ENCODE measurements at places on chromosomes 5 and 9.

GRCh38 chr5:90480699-90481098 lies 6.0 kb downstream of the POLR3G start:
- DNase-seq: no peak

DNA sequence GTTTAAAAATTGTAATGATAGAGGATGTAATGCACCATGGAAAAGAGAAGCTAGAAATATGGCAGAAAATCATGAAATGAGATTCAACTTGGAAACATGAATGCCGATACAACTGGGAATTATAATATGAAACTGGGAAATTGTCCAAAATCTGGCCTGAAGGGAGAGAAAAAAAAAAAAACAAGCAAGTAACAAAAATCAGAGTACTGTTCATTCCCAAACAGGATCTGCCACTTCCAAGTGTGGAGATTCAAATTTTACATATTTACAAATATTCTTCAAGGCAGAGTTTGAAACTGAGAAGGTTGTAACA lies 56.6 kb upstream of the MOCS2 start:
- no peak for DNase-seq

- DNase-seq: no peak
These were observed 138.3 kb downstream of the BASP1 start for GRCh38 chr5:17355586-17356346.

DNA sequence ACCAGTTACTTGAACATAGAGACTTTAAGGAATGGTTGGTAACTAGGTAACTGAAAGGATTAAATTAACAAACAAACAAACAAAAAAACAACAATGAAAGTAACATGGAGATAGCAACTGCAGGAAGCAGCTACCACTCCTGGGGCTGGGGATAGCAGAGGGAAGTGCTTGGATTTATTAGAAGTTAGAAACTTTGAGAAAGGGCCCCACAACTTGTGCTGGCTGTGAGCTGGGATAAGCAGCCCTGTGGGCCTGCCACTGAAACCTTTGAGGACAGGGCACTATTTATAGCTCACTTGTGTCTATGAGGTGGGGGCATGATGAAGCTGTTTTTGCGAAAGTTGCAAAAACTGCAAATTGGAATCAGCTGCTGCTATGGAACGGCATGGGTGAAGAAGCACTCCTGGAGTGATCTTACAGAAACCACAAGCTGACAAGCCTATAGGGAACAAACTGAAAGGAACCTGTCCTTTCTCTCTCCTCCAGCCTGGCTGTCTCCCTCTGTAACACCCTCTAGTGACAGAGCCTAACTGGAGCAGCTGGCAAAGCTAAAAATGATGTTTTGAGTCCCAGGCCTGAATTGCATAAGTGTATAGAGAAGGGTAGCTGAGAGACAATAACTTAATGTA lies 91.4 kb upstream of the RANBP6 start:
- no peak for DNase-seq

DNA sequence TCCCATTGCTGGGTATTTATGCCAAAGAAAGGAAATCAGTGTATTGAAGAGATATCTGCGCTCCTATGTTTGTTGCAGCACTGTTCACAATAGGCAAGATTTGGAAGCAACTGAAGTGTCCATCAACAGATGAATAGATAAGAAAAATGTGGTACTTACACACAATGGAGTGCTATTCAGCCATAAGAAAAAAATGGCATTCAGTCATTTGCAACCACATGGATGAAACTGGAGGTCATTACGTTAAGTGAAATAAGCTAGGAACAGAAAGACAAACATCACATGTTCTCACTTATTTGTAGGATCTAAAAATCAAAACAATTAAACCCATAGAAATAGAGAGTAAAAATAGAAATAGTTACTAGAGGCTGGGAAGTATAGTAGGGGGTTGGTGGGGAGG lies 1133.1 kb upstream of the ACO1 start:
- DNase-seq: no peak

DNA sequence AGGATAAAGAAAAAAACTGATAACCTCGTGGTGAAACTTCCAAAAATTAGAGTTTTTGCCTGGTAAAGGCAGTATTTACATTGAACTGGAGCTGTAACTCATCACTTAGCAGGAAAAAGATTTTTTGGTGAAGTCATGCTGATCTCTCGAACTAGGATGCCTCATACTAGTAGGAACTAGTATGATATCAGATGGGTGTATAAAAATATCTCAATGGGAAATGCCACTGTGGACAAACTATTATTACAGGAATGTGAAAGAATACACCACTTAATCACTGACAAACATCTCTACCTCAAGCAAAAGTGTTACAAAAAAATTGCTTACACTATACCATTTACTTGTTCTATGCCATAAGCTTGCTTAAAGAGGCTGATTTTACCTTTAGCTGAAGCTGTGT lies 28.4 kb downstream of the RFX3 start:
- DNase-seq: no peak

- DNase-seq: no peak
These were observed 143.7 kb downstream of the LRRC70 start for GRCh38 chr5:62722360-62722759.

- DNase-seq: no peak
These were observed 937 bp upstream of the MACROH2A1 start for GRCh38 chr5:135399794-135400542.

DNA sequence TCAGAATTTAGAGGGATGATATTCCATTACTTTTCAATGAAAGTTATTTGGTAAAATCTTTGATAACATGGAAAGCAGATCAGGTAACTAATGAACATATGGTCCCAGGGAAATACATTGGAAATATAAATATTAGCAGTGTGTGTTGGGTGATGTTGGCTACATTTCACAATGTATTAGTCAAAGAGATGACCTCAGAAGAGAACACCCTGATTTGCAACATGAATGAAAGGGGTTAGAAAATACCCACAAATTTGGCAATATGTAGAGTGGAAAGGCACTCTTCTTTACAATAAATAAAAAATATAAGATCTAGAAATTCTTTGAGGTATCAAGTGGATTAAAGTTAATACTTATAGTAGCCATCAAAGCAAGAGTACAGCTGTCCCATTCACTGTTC lies 606.7 kb downstream of the PSAT1 start:
- DNase-seq: no peak

- no peak for DNase-seq
These were observed 425.6 kb downstream of the KIAA0825 start for GRCh38 chr5:94192658-94193391.

GRCh38 chr9:121944711-121945191 lies 148.4 kb downstream of the TTLL11 start:
- no peak for DNase-seq

GRCh38 chr5:35308421-35308820 lies 78.1 kb upstream of the PRLR start:
- no peak for DNase-seq

GRCh38 chr5:96245140-96246091 lies 187.6 kb downstream of the PCSK1 start:
- no peak for DNase-seq

- no peak for DNase-seq
These were observed 346 bp downstream of the ATOX1 start for GRCh38 chr5:151758141-151758429.

DNA sequence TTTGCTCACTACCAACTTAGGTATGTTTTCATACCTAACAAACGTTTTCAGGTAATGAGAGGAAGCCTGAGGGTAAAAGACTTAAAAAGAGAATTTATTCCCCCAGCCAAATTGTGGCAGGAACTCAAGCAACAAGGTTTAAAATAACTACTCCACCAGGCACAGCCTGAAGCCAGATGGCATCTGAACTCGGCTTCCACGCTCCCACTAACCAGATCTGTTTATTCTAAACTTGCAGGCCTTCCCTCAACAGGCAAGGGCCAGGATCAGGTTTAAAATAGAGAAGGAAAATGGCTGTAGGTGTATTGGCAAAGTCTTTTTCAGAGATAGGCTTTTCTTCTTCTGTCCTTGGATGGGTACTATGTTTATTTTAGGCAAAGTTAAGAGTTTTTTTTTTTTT lies 89.4 kb downstream of the OTULIN start:
- no peak for DNase-seq

GRCh38 chr5:35153375-35153932 lies 76.8 kb downstream of the PRLR start:
- no peak for DNase-seq

DNA sequence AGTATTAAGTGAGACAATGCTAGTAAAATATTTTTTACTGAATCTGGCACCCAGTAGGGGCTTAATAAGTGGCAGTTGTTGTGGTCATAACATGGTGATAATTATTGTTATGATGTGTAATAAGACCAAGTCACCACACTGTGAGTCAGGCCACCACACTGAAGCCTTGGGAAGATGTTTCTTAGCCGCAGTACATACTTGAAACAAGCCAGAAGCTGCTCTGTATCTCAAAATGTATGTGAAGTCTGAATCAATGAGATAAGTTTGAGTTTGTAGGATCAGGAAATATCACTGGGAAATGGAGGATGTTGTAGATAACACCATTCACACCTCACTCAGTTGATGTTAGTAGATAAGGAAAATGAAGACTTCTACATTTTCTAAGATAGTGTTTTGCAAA lies 51.3 kb upstream of the PTPN3 start:
- DNase-seq: no peak

DNA sequence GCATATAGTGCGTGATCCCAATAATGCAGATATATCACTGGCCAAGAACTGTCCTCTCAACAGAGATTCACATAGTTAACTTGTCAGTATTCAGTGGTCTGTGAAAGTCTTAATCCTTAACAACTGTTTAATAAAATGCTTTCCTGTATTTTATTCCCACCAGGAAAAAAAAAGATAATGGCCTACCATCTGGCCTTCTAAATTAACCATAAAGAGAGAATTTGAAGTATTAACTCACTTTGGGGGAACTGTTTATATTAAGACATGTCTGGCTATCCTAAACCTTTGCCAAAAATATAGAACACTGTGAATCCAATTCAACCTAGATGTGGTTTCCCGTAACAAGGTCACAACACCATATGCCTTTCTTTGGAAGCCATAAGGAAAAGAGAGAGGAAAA lies 818 bp upstream of the FREM1 start:
- DNase-seq: no peak

- DNase-seq: no peak
These were observed 310.9 kb downstream of the PSAT1 start for GRCh38 chr9:78607853-78608252.

DNA sequence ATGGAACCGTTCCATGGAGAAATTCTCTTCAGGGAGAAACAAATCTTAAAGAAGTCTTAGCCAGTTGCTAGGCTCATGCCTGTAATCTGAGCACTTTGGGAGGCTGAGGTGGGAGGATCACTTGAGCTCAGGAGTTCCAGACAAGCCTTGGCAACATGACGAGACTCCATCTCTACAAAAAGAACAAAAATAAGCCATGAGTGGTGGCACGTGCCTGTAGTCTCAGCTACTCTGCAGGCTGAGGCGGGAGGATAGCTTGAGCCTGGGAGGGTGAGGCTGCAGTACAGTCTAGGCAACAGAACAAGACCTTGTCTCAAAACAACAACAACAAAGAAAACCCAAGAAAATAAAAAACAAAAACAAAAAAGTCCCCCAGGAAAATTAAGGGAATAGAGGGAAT lies 8.2 kb downstream of the HSPB3 start:
- DNase-seq: no peak

GRCh38 chr9:72636621-72637020 lies 115.2 kb downstream of the TMC1 start:
- DNase-seq: no peak

DNA sequence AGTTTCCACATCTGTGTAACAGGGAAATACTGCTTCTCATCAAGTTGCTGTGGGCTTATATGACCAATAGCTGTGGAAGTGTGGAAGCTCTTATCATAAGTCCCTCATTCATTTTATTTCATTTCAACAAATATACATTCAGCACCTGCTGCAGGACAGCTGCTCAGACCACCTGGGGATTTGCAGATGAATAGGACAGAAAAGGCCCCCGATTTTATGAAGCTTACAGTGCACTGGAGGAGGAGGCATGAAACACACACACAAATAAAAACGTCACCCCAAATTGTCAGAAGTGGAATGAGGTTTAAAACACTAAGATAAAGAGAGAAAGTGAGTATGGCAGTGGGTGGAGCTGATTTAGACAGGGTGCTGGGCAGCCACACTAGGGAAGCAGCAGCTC lies 107.2 kb downstream of the DRD1 start:
- DNase-seq: no peak

- DNase-seq: no peak
These were observed 52.7 kb downstream of the COL5A1 start for GRCh38 chr9:134694368-134694665.

GRCh38 chr9:138023394-138024124 lies 146.0 kb downstream of the CACNA1B start:
- DNase-seq: peak; percentile 10

DNA sequence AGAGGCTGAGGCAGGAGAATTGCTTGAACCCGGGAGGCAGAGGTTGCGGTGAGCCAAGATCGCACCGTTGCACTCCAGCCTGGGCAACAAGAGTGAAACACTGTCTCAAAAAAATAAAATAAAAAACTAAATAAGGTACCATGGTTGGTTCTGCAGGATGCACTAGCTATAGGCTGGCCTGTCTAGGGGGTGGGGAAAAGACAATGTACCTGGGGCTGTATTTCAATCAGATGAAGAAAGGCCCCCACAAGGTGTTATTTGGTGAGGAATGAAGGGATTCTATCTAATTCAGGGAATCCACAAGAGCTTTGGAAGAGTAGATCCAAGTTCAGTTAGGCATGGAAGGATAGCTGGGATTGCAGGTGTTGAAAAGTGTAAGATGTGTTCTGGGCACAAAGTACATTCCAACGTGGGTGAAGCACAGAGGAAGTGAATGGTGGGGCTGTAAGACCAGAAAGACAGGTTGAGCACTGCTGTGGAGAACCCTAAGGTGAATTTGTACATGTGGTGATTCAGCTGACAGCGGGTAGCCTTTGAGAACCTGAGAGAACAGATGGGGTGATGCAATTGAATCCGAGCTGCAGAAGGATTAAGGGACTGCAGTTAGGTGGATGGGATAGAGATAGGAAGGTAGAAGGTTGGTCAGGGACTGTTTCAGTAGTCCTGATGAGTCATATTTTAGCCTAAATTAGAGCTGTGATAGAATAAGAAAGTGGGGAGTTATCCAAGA lies 71.8 kb downstream of the CAST start:
- DNase-seq: no peak

DNA sequence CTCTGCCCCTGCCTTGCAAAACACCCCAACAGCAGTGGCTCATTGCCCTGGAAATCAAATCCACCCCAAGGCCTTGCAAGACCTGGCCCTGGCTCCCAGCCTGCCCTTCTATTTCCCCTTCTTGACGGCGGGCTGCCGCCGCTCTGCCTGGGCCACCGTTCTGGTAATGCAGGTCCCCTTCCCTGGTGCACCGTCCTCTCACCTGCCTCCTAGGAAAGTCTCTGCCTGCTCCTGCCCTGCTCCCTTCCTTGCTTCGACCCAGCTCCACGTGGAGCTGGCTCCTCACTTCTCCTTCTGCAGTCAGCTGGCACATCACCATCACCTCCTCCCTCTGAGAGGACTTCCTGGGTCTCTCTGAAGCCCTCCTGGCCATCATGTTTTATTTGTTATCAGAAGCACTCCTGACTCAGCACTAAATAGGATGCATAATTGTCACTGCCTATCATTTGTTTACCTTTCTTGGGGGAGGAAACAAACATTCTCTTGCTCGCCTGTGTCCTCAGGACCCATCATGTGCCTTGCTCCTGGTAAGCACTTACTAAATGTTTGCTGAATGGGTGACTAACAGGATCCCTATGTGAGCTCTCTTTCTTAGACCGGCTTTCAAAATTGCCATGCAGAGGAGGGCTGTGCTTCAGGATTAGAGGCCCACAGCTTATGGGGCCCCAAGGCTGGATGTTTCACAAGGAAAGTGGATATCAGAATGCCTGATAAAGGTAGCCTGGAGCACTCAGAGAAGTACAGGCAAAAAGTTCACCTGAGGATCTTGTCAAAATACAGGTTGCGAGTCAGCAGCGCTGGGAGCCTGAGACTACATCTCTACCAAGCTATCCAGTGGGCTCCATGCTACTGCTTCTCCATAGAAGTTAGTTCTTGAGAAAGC lies 19.6 kb upstream of the C5orf47 start:
- DNase-seq: no peak
